ENCODE measurements at places on chromosomes 5 and 9. TPM values are rescaled to one million over a fixed set of nuclear protein-coding genes. Genes with fewer than 3 reads are reported as not detected.

CCDC183 gene
- total RNA-seq, result 1.6 TPM

CATSPER3 gene
- total RNA-seq, result 0.54 TPM

MARCOL gene
- not detected for total RNA-seq

ENTPD8 gene
- not detected for total RNA-seq

ADAMTS2 gene
- total RNA-seq, result 5.9 TPM

C5orf46 gene
- 13.0 TPM for total RNA-seq

SKP2 gene
- total RNA-seq, result 3.7 TPM

DNA sequence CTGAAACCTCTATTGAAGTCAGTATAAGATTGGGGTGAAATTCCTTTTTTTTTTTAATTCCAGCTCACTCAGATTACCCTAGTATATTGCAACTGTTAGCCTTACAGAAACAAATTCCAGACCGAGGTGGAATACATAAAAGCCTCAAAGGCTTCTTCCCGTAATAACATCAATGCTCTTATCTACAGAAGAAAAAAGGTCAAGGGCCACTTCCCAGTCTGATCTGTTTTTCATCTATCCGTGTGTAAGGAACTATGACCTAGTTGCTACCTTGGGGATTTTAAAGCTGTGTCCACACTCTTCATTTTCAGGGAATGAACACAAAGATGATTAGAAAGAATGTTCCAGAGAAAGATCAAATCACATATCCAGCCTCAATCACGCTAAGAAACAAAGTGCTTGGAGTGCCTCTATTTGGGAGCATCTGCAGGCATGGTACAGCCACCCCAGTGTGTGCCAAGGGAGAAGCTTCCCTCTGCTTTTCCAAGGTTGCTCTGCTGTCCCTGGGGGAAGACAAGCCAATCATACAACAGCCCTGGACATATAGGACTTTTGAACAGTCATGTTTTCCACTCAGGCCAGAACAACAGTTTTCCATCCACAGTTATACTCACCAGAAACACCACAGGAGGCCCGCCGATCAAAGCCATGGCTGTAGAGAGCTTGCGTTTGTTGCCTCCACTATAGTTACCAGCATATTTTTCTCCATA is 23.5 kb downstream of the NIPSNAP3B start:
- DNase-seq, result no peak

DNA sequence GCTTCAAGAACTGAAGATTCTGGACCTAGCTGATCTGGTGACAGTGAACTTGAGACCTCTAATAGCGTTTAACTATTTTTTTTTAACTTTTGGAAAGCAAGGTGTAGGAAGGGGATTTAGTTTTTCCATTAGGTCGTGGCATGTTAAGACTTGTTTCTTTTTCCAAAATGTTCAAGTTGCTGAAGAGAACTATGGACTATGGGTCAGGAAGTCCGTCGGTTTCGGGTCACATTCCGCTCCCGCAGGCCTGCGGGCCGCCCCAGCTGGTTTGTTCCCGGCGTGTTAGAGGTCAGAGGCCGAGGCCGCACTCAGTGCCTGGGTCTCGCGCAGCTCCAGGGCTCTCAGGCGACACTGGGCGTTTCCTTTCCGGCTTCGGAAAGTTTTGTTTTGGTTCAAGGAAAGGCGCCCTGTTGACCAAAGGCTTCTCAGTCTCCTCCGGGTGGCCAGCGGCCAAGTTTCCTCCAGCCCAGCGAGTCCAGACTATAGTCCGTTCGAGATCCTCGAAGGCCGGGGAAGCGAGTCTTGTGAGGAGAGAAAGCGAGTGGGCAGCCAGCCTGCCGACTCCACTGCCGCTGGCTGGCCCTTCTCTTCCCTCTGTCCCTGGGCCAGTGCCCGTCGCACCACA is 586 bp upstream of the FCHO2 start:
- DNase-seq, result peak; percentile 85

DNA sequence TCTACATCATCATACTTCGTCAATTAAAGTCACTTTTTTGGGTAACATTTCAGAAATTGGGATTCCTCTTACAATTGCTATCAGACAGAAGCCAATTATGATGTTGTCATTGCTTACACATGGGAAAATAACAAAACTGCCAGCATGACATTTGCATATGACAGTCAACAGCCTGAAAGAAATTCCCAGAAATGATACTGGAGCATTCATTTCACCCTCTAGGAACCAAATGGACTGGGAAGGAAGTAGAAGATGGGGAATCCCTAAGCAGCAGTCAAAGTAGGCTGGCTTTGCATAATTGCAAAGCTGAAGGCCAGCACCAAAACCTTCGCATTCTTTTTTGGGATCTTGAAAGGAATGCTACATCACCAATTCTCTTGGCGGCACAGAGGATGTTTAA is 10.7 kb downstream of the HMGCS1 start:
- DNase-seq, result no peak

GRCh38 chr9:94865582-94866452 is 139.3 kb downstream of the AOPEP start:
- no peak for DNase-seq

- no peak for DNase-seq
Observed at GRCh38 chr5:96297867-96298266, 135.2 kb downstream of the PCSK1 start.

DNA sequence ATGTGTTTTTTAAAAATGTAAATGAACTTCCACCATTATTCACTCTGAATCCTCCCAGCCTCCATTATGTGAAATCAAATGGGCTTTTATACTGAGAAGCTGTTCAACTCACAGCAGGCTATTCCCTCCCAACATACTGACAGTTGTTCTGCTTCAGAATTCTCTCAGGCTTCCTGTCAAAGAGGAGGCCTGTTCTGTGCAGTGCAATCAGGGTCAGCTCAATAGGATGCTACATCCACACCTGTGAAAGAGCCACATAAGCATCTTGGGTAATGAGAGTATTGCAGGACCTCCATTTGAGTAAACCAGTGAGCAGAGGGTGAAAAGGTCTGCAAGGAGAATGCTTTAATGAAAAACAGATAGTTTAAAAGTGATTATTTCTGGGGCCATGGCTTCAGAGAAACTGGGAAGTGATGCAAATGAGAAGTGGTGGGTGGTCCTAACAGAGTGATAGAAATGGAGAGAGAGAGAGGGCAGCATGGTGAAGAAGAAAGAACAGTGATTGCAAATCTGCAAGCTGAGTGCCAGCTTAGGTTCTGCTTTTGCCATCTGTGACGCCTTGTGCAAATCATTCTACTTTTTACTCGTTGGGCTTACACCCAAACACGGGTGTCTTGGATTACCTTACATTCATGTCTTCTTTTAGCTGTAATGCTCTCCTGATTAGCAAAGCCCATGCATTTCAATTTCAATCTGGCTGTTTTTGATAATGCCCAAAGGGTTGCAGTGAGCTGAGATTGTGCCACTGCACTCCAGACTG is 202.5 kb upstream of the NMUR2 start:
- DNase-seq, result no peak

DNA sequence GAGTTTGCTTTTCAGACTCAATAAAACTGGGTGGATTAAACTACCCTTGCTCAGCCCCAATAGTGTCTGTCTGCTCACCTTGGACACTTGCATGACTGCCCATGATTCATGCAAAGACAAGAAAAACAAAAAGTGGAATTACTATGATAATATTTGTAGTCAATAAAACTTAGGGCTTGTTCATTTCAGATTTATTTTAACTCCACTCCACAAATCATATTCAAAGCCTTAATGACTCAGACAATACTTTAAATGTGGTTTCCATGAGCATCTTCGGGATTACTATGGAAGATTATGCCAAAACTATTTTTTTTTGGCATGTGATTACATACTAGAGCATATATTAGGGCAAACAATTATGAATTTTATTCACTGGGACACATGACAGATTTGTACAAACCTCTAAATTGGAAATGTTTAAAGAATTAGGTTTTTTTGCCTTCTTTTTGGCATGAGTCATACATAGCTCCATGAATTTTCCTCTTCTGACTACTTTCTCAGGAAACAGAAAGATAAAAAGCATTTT is 468.9 kb downstream of the ACTL7B start:
- no peak for DNase-seq

DNA sequence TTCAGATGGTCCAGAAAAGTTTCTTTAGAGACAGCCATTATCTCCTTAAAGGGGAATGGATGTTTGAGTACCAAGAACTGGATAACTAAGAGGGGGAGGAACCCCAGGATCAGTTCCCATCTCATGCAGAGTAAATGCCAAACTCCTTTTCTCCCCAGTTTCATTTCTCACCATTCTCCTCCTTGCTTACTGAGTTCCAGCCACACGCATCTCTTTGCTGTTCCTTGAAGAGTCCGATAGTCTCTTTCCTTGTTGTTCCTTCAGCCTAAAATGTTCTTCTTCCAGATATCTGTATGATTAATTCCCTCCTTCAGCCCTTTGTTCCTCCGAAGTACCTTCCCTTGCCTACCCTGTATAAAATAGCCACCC is 30.0 kb downstream of the KDM4C start:
- no peak for DNase-seq

- no peak for DNase-seq
Observed at GRCh38 chr5:74155501-74155900, 485.0 kb downstream of the ENC1 start.

DNA sequence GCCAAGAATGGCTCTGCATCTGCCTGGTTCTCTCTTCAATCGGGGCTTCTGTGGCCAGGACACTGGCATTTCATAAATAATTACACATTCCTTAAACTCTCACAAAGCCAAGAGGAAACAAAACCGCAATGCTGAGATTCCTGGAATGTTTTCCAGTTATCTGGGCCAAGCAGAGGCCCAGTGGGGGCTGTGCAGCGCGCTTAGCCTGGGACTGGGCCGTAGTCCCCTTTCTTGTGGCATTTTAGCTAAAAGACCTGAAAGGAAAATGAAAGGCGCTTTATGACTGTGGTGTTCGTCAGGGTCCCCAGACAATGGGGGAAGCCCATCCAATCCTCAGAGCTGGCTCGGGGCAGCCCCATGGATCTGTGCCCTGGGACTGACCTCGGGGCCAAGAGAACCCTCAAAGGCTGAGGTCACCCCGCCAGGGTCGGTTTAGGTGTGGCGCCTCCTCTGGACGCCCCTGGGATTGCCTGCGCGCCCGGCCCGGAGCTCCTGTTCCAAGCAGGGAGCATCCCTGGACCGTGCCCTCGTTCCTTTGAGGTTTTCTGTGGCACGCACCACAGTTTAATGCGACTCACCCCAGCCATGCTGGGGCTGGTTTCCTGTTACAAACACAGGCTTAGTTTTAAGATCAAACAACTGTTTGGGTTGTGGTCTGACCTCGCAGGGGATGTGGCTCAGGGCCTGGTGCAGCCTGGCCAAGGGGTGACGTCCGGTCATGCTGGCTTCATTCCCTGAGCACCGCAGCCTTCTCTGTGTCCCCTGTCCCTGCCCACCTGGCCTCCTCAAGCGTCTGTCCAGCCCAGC is 51.5 kb upstream of the NKD2 start:
- DNase-seq, result peak; percentile 74

GRCh38 chr9:92637886-92638620 is 31.9 kb downstream of the IPPK start:
- DNase-seq, result no peak

- DNase-seq, result peak; percentile 87
Observed at GRCh38 chr9:131618071-131618479, 72.8 kb downstream of the PRRT1B start.

- DNase-seq, result no peak
Observed at GRCh38 chr9:5569409-5569808, 59.1 kb downstream of the PDCD1LG2 start.

DNA sequence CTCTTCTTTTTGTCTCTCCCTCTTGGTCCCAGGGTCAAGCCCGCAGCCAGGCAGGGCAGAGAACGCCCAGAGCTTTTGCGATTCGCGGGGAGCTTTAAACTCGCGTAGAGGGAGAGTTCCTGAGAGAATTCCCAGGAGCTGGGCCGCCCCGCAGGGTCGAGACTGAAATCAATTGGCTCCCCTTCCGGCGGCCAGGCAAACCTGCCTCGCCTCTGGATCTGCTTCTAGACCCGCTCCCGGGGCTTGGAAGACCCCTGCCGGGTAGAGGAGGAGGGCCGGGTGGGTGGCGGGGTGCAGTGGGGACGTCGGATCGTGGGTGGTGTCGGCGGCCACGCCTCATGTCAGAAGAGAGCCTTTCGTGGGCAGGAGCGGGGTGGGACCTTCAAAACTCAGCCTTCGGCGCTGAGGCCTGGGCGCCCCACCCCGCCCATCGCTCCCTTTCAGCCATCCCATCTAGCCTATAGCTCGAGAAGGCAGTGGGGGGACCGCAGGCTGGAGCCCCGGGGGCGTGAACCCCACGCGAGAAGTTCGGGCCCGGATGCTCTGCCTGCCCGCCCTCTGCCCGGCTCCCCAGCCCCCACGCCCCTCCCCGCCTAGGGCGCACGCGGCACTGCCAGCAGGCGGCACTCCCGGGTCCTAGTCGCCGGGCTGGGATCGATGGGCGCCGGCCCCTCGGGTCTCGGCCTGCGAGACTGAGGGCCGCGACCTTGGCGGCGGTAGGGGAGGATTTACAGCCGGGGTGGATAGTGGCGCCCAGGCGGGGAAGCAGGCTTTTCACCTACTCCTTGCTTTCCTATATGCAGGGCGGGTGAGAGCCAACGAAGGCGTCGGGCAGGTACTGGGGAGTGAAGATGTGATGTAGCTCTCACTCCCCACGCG is 6.1 kb downstream of the PRDM6 start:
- no peak for DNase-seq

DNA sequence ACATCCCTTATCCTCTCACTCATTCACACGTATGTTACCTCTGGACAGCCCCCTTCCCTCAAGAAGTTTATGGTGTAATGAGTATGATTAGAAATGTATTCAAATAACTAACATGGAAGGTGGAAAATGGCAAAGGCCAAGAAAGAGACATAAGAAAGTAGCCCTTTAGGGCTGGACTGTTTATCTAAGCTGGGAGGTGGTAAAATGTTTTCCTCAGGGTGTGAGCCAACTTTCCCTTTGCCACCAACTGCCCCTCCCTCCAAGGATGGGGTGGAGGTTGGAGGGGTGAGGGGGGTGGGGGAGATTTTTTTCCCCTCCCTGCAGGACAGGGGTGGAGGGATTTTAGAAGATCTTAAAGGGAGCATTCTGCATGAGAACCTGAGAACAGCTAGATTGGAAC is 8.2 kb downstream of the SLC45A2 start:
- DNase-seq, result no peak

DNA sequence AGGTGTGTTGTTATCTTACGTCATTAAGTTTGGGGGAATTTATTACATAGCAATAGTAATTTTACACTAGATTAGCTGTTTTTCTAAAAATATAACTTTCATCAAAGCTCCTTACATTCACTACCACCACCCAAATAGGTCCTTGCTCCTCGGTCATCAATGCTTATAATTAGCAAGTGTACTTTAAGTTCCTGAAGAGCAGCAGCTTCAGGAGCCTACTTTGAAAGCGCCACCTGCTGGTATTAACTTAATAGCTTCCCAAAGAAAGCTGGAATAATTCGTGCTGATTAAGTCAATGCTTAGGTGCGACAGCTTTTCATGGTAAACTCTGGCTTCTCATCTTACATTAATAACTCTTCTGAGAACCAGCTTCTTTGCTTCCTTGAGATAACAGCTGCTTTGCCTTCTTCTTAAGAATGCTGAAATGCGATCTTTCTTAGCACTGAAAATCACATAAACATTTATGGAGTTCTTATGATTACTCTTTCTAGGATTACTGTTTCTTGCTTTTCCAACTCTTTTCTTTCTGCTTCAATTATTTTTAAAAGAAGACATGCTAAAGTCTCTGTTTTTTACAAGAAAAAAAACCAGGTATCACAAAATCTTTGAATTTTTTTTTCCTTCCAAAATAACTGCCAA is 10.0 kb upstream of the C5 start:
- DNase-seq, result no peak

Measured in cardiac septum (tissue), 1 donor.